ENCODE measurements at places on chromosomes 1 and 21. TPM values are rescaled to one million over a fixed set of nuclear protein-coding genes. Genes with fewer than 3 reads are reported as not detected.

DNA sequence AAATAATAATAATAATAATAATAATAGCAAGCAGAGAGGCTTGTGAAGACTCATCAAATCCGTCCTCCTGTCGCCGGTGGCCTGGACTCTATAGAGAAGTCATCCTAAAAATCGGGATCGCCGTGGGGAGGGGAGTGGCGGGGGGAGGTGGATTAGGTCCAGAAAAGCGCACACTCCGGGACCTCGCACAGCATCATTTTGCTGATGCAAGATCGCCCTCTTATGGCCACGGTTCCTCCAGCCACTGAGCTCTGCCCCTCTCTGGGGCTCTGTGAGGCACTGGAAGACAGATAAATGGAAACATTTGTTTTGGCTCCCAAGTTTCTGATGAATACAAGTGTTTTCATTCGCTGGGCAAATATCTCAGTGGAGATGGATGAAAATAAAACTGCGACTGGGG lies 612.0 kb downstream of the MATN1 start:
- no peak for DNase-seq

DNA sequence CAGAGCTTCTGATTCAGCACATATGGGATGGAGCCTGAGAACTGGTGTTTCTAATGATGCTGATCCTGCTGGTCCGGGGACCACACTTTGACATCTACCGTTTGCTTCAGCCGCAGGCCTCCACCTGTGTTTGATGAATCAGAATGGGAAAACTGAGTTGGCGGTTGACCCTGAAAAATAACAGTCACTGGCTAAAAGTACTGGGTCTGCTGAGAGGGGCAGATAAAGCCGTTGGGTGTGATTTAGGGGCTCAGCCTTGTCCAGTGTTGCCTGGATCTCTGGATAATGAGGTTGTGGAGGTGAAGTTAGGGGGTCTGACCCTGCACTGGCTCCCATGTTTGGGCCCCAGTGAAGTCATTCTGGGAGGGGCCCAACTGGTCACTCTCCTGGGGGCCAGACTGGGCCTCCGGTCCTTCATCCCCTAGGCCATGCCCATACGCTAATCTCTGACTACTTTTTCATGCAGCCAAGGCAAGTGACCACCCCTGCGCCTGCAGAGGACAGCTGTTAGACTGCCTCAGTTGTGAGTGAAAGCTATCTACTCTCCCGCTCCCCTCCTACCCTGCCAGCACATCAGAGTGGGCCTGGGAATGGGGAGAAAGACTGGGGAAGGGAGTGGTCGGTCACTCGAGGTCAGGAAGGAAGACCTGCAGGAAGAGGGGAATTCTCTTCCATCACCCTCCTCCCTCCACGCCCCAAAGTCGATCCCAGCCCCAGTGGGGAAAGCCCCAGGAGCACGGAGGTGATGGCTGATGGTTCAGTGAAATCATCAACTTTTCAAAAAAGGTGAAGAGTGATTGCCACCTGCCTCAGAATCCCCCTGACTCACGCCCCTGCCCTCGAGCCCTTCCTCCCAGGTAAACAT lies 27.7 kb downstream of the VASH2 start:
- no peak for DNase-seq

Gene RASSF5
- polyA plus RNA-seq, result 299 TPM

Gene DTL
- polyA plus RNA-seq, result 0.37 TPM

Gene RAB42
- not detected for polyA plus RNA-seq

- DNase-seq, result no peak
Measured at GRCh38 chr1:237070519-237070918, 28.5 kb downstream of the RYR2 start.

Gene TLCD4
- polyA plus RNA-seq, result not detected

Gene RIMKLA
- not detected for polyA plus RNA-seq

DNA sequence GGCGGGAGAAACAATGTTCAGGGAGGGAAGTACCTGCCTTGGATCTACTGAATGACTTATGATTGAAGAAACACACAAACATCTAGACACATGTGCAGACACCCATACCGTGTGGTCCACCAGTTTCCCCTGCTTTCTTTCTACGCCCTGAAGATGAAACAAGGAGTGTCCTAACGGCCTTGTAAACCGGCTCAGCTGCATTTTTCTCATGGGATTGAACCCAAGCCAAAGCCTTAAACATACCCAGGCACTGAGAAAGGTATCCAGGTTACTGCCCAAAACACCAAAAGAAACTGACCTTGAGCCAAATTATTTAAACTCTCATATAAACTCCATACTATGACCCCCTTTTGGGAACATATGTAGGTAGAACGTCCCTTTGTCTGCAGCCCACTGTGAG lies 630.0 kb upstream of the RGS18 start:
- DNase-seq, result no peak

DNA sequence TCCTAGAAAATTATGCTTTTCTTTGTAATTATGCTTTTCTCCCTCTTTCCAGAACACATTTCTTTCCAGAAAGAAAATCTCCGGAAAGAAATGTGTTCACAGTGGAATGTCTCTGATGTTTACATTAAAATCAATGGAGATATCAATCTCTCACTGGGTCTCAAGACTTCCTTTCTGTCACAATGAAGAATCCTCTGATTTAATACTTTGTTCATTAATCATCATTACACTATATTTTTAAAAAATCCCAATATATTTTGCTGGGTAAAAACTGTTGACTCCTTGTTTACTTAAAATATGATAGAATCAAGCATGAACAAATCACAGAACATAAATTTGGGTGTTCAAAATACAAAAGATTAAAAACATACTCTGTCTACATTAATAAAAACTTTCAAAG lies 26.3 kb upstream of the TGFBR3 start:
- no peak for DNase-seq

Gene CACHD1
- polyA plus RNA-seq, result 2.4 TPM

DNA sequence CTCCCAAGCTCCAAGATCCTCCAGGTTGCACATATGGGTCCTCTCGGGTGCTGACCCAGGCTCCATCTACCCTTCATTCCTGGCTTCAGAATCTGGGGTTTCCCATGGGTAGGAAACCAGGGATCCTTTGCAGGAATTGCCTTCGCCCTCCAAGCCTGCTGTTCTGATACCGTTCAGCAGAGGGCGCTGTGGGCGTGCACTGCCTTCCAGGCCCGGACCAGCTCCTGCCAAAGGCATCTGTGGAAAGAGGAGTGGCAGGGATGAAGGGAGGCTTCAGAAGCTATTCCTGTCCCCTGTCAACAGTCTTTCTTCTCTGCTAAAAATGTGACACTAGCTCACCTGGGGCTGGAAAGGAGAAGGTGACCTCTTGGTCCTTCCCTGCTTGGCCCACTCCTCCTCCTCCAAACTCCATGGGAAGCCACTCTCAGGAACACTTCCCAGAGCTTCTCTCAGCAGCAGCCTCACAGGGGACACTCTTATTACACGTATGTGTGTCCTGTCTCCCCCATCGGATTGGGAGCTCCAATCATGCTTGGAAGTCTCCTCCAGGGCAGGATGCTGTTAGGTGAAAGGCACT lies 71.2 kb downstream of the VWA5B1 start:
- no peak for DNase-seq

GRCh38 chr21:31235671-31236450 lies 108.2 kb downstream of the TIAM1 start:
- DNase-seq, result no peak

DNA sequence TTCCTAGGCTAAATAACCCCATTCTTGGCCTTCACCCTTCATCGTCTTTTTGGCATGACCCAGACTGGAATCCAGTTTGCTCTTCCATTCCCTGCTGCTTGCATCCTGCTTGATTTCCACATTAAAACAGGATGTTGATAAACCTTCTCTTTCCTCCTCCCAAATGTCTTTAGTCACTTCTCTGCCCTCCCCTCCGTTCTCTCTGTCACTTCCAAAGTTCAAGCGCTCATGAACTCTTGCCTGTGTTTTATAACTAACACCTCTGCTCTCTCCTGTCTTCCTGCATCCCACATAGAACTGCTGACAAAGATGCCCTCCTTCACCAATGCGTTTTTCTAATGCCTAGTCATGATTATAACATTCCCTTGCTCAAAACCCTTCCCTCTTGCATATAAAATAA lies 65.6 kb upstream of the SLC44A3 start:
- DNase-seq, result no peak

Gene FMO3
- not detected for polyA plus RNA-seq

DNA sequence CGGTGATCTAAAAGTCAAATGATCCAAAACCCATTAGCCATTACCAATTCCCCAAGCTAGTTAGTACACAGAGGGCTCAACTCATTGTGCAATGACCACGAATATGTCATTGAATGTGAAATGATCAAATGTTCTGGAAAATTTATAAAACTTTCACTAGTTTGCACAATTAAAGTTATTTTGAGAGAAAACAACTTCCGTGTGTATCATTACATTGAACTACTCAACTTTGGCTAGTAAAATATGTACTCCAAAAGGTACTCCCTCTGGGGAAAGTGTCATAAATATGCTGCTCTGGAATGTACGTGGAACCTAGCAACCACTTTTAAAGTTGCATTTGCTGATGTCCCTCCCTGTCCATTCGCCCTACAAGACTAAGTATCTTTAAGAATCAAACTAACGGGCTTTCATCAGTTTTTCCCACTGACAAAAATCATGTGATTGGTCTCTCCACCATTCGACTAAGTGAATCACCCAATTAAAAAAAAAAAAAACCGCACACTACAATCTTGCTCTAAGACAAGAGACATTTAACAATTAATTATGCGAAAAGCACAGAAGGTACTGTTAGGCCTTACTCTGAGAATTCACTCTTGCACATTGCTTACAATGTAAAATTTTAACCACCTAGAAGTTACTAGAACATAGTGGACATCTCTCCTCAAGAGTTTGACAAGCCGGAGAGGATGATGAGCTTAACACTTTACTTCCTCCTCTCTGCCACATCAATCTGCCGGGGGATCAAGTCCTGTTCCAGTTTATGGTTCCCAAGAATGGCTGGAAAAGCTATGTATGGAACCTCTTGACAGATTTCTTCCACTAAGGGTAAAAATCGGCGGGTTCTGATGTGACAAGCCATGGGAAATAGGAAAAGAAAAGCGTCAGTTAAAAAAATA lies 1.2 kb downstream of the ACBD3 start:
- DNase-seq, result no peak

GRCh38 chr1:58459911-58460310 lies 86.6 kb downstream of the OMA1 start:
- DNase-seq, result no peak

- DNase-seq, result no peak
Measured at GRCh38 chr1:22470227-22470626, 18.6 kb downstream of the ZBTB40 start.

DNA sequence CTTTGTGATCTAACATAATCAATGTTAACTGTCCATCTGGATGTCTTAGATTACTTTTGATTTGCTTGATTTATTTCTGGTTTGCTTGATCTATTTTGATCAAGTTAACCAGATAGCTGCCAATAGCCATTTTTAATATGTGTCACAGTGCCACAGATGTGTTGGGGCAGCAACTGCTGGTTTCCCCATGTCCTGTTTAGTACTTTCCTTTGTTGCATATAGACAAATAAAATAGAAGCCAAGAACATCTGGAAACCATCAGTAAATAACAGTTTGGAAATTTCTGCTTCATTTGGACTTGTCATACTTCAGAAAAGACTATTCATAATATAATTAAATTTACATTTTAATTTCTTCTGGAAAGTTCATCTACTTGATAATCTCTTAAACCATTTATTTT lies 145.6 kb upstream of the C21orf91 start:
- no peak for DNase-seq

Gene AMY2A
- not detected for polyA plus RNA-seq

Gene FAM151A
- polyA plus RNA-seq, result not detected

DNA sequence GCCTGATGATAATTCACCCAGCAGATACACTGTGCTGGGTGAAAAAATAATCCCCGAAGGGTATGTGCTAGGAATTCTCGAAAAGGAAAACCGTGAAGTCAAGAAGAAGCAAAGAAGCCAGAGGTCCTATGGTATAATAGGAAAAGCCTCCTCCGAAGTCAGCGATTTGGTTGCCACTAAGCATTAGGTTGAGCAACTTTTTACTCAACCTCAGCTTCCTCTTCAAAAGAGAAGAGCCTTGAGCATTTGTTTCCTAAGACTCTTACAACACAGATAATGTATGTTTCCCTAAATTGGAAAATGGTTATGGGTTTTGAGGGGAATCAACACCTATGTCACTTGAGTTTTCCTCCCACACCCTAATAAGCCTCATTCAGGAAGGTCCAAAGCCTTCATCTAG lies 21.3 kb upstream of the MNDA start:
- no peak for DNase-seq

Gene ZMYND12
- polyA plus RNA-seq, result 0.14 TPM

- no peak for DNase-seq
Measured at GRCh38 chr1:116260115-116260514, 112.9 kb upstream of the ATP1A1 start.

DNA sequence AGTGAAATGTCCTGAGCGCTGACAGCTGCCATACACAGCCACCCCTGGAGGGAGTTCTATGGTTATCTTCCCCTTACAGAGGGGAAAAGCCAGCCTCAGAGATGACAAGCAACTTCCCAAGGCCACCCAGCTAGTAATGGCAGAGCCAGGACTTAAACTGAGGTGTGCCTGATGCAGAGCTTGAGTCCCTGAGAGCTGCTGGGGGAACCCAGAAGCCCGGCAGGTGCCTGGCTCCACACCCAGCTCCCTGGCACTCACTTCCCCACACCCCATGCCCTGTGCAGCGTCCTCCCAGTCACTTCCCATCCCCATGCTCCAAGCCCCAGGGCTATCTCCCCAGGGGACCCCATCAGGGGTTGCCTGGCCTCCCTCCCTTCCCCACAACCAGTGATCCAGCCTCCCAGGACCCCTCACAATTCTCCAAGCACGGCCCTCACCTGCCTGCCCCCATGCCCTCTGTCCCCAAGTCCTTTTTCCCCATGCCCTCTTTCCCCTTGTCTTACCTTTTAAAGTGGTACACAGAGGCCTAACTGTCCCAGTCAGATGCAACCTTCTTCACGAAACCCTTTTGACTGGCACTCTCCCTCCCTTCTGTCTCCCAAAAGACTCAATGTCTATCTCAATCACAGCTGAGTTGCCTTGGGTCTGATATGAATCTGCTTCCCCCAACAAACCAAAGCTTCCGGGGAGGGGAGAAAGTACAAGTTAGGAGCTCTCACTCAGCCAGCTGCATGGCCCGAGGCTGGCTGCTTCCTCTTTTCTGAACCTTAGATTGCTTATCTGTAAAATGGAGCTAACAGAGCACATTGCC lies 39.8 kb upstream of the LRP8 start:
- no peak for DNase-seq

- DNase-seq, result no peak
Measured at GRCh38 chr1:109040627-109040988, 1.3 kb downstream of the WDR47 start.

GRCh38 chr1:198340139-198340538 lies 183.3 kb downstream of the NEK7 start:
- no peak for DNase-seq

- no peak for DNase-seq
Measured at GRCh38 chr1:181119093-181119989, 30.8 kb downstream of the IER5 start.

GRCh38 chr1:36248250-36248894 lies 24.1 kb downstream of the THRAP3 start:
- DNase-seq, result no peak

All from naive thymus-derived CD4-positive, alpha-beta T cell (primary cell).